ENCODE measurements at places on chromosomes 13 and 19.

DNA sequence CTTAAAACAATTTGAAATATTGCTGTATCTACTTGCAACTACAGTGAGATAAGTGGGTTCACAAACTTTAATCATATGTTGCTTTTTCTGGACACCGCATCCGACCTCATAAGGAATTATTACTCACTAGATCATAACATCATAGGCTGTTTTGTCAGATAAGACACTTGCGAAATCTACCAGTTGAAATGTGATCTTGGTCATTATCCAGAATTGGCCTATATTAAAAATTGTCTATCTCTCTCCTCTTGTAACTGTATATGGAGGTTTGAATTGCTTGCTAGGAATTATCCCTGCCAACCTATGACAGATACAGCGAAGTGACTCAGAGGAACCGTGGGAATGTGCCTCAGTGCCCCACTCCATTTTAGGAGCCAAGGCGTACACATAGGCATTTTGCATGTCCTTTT is 117.0 kb upstream of the POSTN start:
- peak; percentile 79 for DNase-seq

DNA sequence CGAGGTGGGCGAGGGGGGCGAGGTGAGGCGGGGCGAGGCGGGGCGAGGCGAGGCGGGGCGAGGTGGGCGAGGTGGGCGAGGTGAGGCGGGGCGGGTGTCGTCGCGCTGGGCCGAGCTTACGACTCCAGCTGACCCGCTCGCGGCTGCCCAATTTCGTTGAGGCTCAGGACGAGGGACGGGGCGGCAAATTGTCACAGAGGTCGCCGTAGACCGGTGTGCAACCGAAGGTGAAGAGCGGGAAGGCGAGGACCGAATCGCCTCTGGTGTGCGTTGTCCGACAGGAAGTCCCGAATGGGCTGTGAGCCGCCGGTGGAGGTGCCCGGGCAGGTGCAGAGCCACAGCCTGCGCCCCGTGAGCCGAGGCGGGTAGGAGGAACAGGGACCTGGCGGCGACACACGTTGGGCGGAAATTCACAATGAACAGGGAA is at the start of gene LACC1:
Gene LACC1, plus strand, starts transcription at position 150 of the 427 bp plus-strand sequence. CDS start 1,082 bp downstream, outside the sequence.
- DNase-seq: no peak

DNA sequence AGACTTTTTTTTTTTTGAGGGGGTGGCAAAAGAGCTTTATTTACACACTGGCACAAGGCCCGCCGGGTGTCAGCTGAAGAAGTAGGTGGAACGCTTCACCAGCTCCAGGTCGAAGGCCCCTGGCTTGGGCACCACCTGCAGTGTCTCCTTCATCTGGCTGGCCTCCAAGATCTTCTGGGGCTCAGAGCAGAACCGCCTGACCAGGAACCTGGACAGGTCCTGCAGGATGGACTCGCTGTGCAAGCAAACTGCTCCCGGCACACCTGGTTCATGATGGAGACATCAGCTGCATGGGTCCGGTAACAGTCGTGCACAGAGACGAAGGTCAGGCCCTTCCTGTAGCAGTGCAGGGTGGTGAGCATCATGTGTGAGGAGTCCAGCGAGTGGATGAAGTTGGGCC is 4.4 kb upstream of the CYP4F2 start:
- no peak for DNase-seq

DNA sequence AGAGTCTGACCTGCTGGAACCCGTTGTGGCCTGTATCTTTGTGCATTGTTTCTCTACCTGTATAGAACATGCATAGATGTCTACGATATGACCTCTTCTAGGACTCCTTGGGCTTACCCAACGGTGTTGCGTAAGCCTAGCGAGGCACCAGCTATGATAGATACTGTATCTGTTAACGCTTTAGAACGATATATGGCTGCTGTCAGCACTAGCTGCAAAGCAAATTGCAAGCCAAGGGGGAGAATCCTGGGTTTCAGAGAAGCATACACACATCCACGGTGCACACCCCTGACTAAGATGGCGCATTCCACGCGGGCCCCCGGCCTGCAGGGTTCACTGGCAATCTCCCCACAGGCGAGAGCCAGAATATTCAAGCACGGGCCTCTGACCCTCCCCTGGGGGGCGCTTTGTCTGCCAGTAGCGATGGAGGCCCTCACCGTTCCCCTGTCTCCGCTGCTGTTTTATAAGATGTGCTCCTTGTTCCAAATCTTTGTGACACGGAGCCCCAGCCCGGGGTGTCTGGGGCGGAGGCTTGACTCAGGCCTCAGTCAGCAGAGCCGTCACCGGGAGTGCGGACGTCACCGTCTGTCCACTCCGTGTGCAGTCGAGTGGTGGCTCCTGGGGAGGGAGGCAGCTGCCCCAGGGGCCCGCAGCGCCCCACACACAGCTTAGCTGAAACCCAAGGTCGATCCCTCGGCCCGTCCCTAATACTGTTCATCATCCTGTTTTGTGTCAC is 12.9 kb upstream of the RPS15 start:
- no peak for DNase-seq

- no peak for DNase-seq
These were observed 62.1 kb upstream of the FREM2 start for GRCh38 chr13:38624822-38625221.

GRCh38 chr13:113153810-113154748 is 4.4 kb upstream of the PROZ start:
- peak; percentile 77 for DNase-seq

GRCh38 chr19:50255115-50255514 is 51.7 kb downstream of the MYH14 start:
- no peak for DNase-seq

DNA sequence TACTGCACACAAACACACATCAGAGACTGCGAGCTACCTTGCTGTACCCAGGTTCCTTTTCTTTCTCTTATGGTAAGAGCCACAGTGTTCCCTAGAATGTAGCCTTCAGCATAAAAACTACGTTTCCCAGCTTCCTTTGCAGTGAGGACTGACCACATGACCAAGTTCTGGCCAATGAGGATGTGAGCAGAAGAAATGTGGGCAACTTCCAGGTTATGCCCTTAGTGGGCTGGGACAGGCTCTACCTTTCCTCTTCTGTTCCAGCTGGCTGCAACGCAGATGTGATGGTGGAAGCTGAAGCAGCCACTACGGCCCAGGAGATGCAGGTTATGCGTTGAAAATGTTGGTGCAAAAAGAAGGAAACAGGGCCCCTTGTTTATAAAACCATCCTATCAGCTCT is 27.5 kb downstream of the VRK3 start:
- DNase-seq: peak; percentile 17

DNA sequence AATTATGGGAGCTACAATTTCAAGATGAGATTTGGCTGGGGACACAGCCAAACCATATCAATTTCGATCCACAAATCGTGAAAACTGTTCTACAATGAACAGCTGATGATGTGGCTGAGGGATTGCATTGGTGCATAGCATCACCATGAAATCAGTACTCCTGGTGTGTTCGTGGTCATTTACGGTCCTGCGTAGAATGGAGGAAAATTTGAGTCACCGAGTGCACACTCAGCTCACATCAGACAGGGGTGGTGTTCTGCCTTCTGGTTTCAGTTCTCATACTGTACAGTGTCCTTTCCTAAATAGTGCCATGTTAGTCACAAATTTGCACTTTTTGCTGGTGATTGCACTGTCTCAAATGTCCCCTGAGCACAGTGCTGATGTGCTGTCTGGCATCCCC is 39.2 kb downstream of the MYH14 start:
- DNase-seq: no peak

- DNase-seq: no peak
These were observed 5.0 kb downstream of the LGALS14 start for GRCh38 chr19:39709026-39709872.

DNA sequence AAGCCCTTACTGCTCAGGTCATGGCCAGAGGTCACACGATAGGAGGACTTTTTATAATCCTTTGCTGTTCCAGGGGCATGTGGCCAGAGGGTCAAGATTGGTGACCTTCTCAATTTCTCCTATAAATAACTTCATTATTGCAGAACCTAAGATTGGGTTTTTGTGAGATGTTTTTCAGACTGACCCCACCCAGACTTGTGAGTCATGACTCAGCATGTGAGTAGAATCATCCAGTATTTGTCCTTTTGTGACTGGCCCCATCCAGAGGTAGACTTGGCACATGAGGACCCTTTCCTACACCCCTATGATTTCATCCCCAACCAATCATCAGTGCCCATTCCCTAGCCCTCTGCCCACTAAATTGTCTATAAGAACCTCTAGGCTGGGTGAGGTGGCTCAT is 84.5 kb upstream of the ABCC4 start:
- DNase-seq: no peak

GRCh38 chr13:94515911-94516310 is 36.4 kb upstream of the DCT start:
- no peak for DNase-seq

Data from fibroblast of skin of scalp (primary cell).